GM12892 (cell line): ENCODE measurements at places on chromosomes 7 and 10.

GRCh38 chr10:54125098-54125747 is 675.8 kb downstream of the PCDH15 start:
- DNase-seq, result no peak

- no peak for DNase-seq
Observed at GRCh38 chr10:23656735-23657134, 217.9 kb downstream of the OTUD1 start.

DNA sequence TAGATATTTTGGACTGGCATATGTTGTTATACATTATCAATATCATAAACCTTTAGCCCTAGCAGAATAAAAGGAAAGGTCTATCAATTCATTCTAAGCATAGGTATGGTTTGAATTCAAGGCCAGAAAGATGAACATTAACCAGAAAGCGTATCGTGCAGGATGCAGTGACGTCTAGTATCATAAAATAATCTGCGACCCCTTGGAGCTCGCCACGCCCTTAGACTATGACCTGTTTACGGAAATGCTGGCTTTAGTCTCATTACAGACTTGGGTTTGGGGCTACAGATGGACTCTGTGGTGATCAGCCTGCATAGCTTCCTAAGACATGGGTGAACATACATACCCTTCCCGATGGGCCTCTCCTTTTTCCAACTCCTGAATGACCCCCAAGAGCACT is 21.5 kb downstream of the INSYN2A start:
- DNase-seq, result no peak

DNA sequence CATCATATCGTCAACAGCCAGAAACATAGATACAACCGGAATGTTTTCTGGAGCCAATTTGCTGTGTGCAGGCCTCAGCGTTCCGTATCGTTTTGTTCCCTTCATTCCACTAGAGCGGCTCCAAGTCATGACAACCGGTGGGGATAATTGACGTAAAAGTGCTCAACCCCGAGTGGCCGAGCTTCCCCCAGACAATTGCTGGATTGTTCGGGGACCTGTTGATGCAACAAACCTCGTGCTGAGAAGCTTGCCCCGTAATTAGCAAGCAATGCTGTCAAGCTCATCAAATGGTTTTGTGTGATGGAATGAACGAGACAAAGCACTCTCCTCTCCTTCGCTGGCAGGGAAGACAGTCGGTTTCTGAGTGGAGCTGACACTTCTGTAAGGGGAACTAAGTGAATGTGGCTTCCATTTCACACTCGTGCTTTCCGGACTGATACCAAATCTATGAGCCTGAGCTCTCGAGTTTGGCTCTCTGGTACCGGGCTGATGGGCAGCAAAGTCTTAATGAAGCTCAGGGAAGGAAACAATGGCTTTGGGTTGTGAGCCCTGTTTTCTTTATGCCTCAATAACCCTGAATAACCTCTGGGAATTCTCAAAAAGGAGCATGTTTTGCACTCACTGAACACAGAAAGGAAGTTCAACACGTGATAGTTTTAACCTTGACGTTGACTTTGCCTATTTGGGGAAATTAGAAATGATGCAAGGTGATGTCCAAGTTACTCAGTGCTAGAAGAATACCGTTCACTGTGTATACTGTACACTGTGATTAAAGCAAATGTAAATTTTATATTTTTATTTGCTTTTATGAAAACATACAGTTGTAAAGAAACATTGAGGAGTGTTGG is 220.5 kb downstream of the BAMBI start:
- no peak for DNase-seq

- DNase-seq, result no peak
Observed at GRCh38 chr10:49627644-49628247, 13.9 kb downstream of the CHAT start.

- peak; percentile 8 for DNase-seq
Observed at GRCh38 chr10:38094927-38095574, 914 bp downstream of the ZNF37A start.
